Lower lobe of right lung (tissue), 2 donors: ENCODE measurements at places on chromosomes 2 and 18.
A peak's percentile ranks its signal among the peaks of the same experiment; 100 is the strongest.

GRCh38 chr18:55779691-55780585 is 191.9 kb upstream of the TCF4 start:
- DNase-seq: peak; percentile 49

- DNase-seq: no peak
Observed at GRCh38 chr2:174693344-174693743, 70.9 kb downstream of the CHRNA1 start.

GRCh38 chr2:120235681-120236080 is 12.5 kb upstream of the TMEM185B start:
- no peak for DNase-seq

DNA sequence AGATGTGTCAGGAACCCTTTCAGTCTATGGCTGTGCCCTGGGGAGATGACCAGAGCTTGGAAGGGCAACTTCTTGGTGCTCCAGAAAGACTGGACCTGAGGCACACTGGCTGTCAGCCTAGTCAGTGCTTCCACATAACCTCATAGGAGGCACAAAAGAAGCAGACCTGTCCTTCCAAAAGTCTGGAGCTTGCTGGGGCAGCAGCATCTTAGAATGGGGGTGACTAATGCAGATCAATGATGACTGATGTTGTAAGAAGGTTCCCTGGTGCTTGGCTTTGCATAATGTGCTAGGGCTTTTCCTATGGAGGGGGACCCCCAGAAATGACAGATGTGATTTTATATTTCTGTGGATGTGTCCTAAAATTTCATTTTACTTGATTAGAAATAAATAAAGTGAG is 255.7 kb upstream of the THUMPD2 start:
- DNase-seq: no peak

DNA sequence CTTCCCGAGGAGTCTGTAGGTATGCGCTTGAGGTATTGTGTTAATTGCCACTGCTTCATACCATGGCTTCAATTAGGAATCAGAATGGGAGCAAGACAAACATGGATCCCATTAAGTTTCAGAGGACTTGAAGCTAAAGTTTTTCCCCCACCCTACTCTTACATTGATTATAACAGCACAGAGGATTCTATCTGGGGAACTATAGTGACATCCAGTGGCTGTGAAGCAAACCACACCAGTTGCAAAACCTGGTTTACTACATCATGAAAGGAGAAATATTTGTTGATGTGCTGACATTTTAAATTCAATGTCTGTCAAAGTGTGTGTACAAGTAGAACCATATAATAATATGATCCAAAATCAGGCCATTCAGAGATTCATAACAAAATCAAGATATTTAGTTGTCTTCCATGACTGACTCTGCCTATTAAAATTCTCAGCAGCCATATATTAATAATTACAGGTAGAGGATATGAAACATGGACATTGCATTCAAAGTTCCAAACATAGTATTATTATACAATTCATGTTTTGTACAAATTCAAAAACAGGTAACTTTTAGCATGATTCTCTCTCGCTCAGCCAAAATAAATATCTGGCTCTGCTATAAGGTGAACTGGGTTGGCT is 82.9 kb downstream of the GRB14 start:
- no peak for DNase-seq

DNA sequence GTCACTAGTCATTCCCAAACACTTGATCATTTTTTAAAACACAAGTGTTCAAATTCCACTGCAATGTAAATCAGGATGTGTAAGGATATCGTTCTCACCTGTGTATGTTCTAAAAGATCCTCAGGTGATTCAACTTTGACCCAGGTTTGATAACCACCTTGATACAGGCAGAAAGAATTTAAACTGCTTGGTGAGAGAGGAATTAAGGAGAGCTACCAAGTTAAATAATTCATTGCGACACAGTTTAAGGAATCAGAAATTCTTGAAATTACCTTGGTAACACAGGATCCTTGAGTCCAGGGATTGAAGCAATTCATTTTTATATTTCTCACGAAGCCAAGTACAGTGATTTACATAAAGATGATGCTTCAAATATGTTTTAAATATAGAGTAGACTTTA is 80.7 kb upstream of the EHBP1 start:
- DNase-seq: no peak

- DNase-seq: no peak
Observed at GRCh38 chr2:241976296-241976695, 106.8 kb downstream of the RTP5 start.

GRCh38 chr2:48174503-48174902 is 268.2 kb upstream of the FBXO11 start:
- DNase-seq: no peak

GRCh38 chr2:24903161-24904103 is 16.6 kb downstream of the ADCY3 start:
- DNase-seq: no peak
